Umbilical cord (tissue), 2 donors: ENCODE measurements at places on chromosomes 13 and 19.

GRCh38 chr13:38366954-38367645, 17.4 kb downstream of the UFM1 start:
- no peak for DNase-seq

GRCh38 chr19:40609561-40610395, 8.6 kb downstream of the LTBP4 start:
- peak; percentile 82 for DNase-seq

DNA sequence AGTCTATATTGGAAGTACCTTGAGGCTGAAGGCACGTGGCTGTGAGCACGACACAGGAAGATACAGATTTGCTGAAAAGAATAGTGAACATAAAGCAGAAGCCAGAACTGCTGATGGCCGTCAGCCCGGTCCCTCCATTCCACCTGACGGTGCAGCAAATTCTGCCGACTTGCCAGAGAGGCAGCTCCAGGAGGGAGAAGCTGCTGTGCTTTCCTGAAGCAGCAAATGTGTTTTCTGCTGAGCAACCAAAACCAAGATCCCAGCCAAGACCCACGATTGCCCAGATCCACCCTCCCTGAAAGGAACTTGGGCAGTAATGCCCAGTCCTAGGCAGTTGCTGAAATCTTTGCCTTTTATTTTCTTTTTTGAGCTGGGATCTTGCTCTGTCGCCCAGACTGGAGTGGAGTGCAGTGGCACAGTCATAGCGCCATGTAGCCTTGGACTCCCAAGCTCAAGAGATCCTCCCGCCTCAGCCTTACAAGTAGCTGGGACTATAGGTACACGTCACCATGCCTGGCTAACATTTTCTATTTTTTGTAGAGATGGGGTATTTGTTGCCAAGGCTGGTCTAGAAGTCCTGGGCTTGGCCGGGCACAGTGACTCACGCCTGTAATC, 7.0 kb upstream of the RCN3 start:
- DNase-seq = peak; percentile 45

- no peak for DNase-seq
These were observed 669.2 kb downstream of the DIAPH3 start for GRCh38 chr13:59494560-59494970.

DNA sequence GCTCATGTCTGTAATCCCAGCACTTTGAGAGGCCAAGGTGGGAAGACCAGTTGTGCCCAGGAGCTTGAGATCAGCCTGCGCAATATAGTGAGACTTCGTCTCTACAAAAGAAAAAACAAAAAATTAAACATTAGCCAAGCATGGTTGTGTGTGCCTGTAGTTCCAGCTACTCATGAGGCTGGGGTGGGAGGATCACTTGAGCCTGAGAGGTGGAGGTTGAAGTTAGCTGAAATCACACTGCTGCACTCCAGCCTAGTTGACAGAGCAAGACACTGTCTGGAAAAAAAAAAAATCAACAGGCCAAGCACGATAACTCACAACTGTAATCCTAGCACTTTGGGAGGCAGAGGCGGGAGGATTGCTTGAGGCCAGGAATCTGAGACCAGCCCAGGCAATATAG, 3.9 kb upstream of the S1PR2 start:
- no peak for DNase-seq

- no peak for DNase-seq
These were observed 19.0 kb downstream of the MAN2B1 start for GRCh38 chr19:12647490-12648071.

DNA sequence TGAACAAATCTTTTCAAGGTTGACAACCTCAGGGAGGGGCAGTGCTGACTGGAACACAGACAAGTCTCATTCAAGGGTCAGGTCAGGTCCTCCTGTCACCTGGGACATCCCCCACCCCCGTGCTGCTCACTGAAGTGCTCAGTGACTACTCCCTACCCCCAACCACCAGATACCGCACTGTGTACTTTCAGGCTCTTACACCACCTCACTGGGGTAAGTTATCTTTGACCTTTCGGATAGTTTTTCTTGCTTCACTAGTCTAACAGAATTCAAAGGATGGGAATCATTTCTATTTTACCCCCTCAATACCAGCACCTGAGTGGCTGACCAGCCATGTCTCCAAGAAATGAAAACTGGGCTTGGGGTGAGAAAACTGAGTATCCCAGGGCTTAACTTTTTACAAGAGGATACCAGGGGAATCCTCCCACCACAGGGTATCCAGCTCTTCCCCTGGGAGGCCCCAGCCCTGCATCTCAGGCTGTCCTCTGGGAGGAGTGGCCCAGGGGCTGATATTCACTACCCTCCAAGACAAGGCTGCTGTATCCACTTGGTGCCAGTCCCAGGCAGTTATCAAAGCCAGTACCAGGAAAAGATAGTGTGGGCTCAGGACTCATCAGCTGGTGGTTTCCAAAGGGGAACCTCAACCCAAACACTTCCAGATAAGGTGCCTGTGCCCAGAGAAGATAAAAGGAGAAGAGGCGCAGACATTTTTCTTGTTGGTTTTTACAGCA, 2.1 kb downstream of the ZNF563 start:
- DNase-seq = no peak

- DNase-seq = peak; percentile 84
These were observed 114.6 kb downstream of the KDM4B start for GRCh38 chr19:5083547-5083965.

- DNase-seq = no peak
These were observed 51.8 kb downstream of the TM9SF2 start for GRCh38 chr13:99553033-99553432.
